ENCODE measurements at places on chromosomes 3 and 15.

DNA sequence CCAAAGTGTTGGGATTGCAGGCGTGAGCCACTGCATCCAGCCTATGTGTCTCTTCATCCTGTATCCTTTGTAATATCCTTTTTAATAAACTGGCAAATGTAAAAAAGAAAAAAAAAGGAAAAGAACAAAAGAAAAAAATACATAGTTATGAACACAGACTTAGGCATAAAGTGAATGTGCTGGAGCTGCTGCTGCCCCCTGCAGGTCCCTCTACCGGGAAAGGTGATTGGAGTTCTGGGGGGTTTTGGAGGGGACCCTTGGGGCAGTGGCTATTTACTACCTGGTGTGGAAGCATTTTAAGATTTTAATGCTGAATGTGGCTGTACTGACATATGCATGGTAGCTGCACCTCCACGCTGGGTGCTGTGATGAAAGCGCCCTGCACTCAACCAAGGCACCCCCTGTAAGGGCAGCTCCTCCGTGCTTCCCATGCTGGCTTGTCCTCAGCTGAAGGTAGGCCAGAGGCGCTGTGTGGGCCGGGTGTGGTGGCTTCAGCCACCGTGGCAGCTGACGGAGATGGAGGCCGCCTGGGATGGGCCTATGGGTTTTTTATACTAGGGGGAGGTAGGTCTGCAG, 49.9 kb downstream of the RPLP1 start:
- DNase-seq = no peak

- no peak for DNase-seq
Measured at GRCh38 chr3:13607821-13608597, 59.1 kb downstream of the FBLN2 start.

DNA sequence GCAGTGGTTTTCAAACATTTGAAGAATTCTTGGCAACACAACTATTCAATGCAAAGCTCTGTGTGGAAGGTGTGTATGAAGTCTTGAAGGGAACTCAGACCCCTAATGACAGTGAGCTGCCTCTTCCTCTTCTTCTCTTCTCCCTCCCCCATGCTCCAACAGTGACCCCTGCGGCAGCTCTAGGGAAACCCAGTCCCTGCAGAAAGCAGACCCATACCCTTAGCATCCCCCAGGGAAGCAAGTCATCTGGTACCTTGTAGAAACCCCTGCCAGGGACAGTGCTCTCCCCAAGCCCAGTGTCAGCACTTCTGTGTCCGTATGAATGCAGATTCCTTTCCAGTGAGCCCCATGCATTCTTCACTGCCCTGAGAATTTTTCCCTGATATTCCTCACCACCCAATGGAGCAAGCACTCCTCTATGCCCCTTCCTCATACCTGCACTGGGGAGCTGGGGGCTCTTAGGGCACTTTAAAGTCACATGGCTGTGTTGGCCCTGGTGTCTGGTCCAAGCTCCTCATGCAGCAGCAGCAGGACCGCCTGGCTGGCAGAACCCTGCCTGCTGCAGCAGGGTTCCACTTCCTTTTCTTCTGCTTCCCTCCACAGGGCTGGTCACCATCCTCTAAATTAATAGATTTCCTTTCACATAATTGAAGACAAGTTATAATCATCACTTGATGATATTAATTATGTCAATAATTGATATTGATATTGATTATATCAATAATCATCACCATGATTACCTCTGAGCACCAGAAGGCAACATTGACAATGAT, 442.5 kb downstream of the EPHB1 start:
- DNase-seq = no peak

DNA sequence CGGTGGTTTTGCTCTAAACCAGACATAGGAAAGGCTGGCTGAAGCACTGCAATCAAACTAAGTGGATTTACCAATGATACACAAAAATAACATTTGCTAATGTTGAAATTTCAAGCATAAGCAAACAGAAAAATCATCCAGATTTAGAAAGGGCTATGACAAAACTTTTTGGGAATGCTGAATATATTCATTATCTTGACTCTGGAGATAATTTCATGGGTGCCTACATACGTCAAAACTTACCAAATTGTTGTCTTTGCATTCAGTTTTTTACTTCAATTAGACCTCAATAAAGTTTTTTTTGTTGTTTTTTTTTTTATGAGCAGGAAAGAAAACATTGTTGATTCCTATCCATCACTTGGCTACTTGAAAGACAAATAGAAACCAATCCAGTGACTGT, 140.8 kb downstream of the NR2E3 start:
- DNase-seq = no peak

- DNase-seq = no peak
Measured at GRCh38 chr3:187856555-187856954, 111.3 kb upstream of the BCL6 start.

DNA sequence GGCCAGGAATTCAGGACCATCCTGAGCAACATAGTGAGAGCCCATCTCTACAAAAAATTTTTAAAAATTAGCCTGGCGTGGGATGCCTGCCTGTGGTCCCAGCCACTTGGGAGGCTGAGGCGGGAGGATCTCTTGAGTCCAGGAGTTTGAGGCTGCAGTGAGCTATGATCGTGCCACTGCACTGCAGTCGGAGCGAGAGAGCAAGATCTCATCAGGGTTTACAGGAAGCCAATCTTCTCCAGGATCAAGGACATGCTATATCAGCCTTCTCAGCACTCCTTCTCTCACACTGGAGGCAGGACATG, 451 bp upstream of the STOML1 start:
- DNase-seq = no peak

DNA sequence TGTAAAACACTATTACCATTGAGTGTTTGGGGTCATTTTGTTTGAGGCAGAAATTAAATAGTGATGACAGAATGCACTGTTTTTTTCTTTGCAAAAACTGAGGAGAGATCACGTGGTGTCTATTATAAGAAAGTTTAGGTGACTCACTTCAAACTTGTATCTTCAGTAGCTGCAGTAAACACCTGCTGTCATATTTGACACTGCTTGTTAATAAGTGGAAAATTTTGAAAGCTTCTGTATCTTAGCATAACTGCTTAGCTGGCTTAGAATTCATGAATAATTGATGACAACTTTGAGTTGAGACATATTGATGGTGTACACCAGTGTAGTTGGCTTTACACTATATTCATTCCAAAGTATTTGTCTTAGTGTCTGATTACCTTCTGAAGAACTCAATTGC, 29.7 kb upstream of the MDFIC2 start:
- DNase-seq = no peak

DNA sequence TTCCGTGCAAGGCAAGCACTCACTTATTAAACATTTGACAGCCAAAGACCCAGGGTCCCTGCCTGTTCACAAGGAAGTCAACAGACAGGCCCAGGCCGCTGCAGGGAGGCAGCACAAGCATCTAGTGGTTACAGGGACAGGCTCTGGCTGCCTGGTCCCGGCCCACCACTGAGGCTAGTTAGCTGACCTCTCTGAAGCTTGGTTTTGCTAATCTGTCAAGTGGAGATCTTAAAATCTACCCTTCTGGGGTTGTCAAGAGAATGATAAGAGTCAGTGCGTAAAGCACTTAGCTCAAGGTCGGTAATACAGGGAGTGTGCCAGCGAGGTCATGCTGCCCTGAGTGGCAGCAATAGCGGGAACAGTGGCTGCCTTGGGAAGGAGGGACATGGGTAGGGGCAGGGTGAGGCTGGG, 6.0 kb downstream of the GNB5 start:
- DNase-seq = no peak

GRCh38 chr3:100008081-100008698, 106.1 kb downstream of the FILIP1L start:
- DNase-seq = no peak

DNA sequence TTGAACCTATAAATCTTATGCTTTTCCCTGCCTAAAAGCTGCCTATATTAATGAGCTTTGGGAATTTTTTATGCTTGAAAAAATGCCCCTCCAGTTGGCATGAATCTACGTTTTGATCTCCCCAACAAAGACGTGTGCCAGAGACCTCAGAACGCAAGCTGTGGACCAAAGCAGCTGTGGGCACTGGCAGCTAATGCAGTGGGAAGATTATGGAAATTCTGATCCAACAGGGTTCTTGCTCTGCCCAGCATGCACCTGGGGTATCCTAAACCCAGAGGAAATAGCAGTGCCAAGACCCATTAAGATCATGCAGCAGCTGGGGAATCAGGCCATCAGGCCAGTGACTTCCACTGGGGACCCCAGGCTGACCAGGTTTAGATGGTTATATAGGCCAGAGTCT, 423.0 kb downstream of the ZBBX start:
- DNase-seq = no peak

DNA sequence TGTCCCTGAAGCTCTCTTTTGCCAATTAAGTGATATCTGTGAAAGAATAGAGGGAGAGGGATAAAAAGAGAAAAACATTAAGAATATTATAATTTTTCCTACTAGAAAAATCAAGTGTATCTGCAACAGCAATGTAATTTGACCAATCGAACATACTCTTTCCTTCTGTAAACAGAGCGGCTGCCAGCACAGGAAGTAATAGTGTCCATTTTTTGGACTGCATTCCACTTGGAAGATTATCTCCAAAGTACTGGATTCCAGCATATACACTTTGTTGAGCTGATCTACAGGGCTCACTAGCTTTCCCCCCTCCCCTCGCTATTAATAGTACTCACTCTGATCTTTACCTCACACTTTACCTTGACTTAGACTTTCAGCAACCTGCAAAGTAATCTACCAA, 90.4 kb downstream of the SUCLG2 start:
- DNase-seq = no peak

DNA sequence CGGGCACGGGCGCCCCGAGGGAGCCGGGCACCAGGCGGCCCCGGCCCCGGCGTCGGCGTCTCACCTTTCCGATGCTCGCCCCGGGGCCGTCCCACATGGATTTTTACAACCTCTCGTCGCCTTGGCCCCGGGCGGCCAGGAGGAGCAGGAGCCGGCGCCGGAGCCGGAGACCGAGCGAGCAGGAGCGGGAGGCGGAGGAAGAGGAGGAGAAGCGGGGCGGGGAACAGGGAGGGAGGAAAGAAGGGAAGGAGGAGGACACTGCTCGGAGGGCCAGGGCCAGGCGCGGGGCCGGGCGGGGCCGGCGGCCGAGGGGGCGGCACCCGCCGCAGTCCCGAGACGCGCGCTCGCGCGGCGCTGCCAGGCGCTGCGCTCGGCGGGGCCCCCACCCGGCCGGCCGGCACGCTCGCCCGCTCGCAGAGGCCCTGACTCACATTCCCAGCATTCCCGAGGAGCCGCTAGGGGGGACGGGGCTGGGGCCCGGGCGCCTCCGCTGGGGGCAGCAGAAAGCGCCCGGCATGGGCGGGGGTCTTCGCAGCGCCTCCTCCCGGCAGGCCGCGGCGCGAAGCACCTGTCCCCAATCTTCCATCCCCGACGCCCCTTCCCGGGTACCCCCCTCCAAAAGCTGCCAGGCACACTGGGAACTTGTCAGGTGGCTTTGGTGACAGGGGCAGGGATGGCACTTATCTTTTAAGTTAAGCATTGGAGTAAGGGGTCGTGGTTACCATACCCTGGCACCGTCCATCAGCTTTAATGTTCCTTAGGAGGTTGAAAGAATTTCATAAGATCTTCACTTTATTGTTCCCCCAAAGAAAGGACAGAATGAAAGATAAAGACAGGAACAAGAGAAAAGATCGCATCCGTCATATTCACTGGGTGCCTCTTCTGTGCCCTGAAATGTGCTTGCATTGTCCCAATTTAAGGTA, at the start of gene ERC2:
Gene ERC2 (minus strand): TSS at position 284 of the 923 bp plus-strand sequence.
- no peak for DNase-seq

GRCh38 chr3:148992027-148992634, 791 bp downstream of the GYG1 start:
- DNase-seq = no peak

DNA sequence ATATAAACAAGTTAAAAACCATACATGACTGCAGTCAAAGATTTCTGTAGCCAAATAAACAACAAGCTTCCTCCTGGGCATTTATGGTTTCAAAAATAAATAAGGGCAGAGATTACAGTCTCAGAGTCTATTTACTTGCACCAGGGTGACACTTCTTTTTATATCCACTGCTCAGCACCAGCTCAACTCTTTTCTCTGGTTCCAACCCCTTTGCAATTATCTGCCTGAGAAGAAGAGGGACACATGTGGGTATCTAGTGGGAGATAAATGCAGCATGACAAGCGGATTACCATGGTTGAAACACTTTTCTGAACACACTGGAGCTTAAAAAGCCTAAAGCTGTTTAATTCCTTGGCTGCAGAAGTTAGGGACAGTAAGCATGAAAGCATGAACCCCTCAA, 311.5 kb downstream of the CNTN3 start:
- no peak for DNase-seq

GRCh38 chr15:46496491-46497115, 861.8 kb downstream of the SQOR start:
- DNase-seq = no peak

- no peak for DNase-seq
Measured at GRCh38 chr15:74847432-74847831, 4.5 kb upstream of the ULK3 start.

DNA sequence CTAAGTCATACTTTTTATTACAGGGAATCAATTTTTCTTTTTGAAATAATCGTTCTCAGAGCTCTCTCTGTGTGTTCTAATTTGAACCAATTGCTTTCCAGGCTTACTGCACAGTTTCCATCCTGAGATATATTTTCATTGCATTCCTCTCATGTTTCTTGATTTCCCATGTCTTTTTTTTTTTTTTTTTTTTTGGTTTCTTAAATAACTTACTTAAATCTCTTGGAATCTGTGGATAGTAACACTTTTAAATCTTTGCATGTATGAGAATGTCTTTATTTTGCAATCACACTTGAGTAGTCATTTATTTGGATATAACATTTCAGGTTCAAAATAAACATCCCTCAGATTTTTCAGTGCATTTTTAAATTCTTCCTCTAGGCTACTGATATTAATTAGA, 14.5 kb upstream of the ABTB1 start:
- no peak for DNase-seq

GRCh38 chr3:116815321-116815720, 105.7 kb downstream of the TUSC7 start:
- DNase-seq = no peak

DNA sequence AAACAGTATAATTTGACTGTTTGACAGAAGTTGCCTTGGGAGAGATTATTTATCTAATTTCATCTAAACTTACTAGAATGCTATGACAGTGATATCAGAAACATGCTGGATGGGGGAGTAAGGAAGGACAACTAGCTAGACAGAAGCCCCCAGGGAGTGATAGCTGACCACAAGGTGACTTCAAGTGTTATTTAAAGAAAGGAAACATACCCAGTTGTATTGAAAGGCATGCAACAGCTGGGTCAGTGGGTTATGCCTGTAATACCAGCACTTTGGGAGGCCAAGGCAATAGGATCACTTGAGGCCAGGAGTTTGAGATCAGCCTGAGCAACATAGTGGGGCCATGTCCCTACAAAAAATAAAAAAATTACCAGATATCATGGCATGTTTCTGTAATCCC, 69.6 kb downstream of the SLC49A4 start:
- no peak for DNase-seq

- no peak for DNase-seq
Measured at GRCh38 chr3:160885791-160886286, 129.8 kb downstream of the PPM1L start.

DNA sequence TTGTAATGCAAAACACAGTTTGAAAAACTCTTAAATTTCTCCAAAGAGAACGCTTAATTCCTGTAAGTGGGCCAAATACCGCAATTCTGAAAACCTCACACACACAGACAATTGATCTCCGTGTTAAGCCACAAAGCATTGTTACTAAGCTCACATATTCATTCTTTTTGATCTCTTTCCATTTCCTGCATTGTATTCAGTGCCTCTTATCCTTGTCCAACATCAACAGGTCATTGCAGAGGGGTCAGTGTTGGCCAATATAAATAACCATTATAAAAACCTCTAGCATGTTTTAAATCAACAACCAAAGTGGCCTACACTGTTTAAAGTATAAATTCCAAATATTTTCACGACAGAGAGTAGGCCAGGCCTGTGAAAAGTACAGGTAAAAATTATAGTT, 171.1 kb downstream of the PDZRN3 start:
- no peak for DNase-seq

GRCh38 chr3:126349071-126349470, 8.1 kb downstream of the KLF15 start:
- DNase-seq = no peak
